ENCODE measurements at places on chromosomes 7 and 10.

DNA sequence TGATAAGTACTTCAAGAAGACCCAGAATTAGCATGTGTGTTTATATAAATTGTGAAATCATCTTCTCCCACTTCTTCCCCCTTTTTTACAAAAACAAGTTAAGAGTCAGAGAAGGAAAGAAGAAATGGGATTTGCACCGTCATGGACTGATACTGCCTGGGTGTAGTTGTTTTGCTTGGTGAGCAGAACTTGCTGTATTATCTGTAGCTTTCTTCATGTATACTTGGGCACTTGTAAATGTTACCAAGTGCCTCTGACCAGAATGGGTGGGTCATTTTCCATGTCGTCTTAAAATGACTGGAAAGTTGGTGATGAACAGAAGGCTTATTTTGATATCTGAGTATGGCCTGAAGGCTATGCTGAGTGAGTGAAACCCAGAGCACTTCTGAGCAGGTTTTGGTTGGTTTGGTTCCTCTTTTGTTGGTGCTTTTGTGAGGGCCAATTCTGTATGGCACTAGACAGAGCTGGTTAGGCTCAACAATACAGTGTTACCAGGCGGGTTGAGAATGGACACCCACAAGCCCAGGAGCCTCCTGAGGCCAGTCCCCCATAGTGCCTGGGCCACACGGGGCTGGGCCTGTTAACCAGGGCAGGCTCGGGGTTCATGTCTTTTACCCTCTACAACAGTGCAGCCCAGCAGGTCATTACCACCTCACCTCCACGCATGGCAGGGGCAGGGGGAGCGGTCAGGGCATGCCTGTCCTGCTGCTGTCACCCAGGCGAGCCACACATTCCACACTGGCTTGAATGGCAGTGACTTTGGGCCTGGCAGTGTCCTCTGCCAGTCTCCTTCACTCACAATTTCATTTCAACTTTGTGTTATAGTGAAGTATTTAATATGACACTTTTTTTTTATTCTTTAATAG, 115.1 kb downstream of the CCNY start:
- no peak for DNase-seq

- no peak for DNase-seq
These were observed 48.1 kb upstream of the CYCS start for GRCh38 chr7:25173184-25173583.

- no peak for DNase-seq
These were observed 273.7 kb upstream of the CHRM2 start for GRCh38 chr7:136594739-136595144.

DNA sequence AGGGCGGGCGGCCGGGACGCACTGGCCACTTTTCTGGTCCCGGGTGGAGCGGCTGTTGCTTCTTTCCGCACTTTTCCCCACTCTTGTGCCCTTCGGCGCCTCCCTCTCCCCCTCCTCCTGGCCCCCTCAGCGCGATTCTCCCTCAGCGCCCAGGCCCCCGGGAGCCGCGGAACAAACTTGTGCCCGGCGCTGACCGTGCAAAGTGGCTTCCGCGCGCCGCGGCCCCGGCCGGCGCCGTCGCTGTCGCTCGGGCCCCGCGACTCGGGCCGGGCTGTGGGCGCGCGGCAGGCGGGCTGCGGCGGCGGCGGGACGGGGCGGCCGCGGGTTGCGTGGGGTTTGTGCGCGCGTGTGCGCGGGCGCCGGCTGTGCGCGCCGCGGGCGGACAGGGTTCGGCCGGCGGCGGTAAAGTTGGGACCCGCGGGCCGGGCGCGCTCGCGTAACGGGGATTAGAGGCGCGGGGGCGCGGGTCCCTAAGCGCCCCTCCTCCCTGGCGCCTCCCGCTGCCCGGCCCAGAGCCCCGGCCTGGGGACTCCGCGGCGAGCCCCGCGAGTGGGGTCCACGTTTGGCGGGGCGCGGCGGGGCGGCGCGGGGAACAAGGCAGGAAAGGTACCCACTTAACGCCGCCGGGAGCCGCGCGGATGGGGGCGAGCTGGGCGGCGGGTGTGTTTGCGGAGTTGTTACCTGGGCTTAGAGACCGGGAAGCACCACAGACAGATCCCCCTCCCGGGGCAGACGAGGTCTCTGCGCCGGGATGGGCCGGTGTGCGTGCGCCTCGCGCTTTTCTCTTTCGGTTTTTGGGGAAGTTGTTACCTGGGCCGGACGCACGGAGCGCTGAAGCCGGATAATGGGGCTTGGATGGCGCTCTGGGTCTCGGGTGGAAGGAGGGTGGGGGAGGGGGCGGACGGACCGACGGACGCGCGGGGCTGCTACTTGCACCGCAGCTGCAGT, 860 bp downstream of the ZEB1 start:
- DNase-seq, result no peak

DNA sequence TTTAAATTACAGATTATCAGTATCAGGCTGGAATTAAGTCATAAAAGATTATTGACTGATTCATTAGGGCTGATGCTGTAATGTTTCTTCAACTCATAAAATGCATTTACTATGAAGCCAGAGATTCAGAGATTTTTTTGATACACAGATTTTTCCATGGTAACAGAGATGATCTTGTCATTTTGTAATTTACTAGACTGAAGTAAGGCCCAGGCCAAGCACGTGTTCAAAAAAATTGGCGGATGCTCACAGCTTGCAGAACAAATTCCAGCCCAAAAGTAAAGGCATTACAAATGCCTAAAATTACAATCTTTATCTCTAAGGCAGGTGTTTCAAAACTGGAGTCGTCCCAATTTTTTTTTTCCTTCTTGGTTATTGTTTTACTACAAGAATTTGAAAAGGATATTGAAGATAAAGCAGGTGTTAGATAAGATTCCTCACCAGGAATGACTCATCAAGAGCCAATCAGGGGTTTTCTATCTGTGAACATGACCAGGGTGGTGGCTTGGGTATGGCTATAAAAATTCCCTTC, 78.4 kb upstream of the MEOX2 start:
- no peak for DNase-seq

DNA sequence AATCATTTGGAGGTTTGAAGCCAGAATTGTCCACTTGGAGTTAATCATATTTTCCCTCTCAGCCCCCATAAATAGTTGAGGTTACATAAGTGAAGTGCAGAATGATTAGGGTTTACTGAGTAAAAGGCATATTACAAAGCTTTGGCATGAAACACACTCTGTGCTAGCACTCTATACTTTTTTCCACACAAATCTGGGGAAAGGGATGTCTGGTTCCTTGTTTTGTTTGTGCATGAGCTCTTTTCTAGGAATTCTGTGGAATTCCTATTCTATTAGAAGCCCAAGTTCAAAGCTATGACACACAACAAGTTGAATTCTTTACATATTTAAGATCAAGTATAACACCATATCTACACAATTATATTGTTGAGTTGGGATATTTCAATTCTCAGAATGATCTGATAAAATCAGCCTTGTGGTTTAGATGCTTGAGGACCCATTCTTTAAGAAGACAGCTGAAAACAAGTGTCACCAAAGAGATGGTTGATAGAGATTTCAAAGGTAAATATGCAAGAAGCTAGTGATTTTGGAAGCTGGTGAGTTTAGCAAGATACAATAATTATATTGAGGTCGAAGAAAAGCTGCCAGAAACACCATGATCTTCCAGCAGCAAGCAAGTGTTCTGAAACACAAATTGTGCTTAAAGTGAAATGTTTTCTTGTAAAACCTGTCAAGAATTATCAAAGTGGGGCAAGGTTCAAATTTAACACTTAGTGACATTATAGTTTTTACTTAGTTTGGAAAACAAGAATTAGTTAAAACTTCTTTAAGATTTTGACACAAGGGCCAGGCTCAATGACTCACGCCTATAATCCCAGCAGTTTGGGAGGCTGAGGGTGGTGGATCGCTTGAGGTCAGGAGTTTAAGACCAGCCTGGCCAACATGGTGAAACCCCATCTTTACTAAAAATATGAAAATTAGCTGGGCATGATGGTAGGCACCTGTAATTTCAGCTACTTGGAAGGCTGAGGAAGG, 122.6 kb downstream of the INHBA start:
- no peak for DNase-seq

- no peak for DNase-seq
These were observed 36.5 kb downstream of the DLG5 start for GRCh38 chr10:77890097-77890496.

All from NT2/D1 (cell line).